Lower lobe of right lung (tissue), 2 donors: ENCODE measurements at places on chromosomes 12 and 14. TPM values are rescaled to one million over a fixed set of nuclear protein-coding genes. Genes with fewer than 3 reads are reported as not detected.

The MYF6 gene
- not detected for total RNA-seq

The CMKLR1 gene
- total RNA-seq: 25.6 TPM

The KLRC3 gene
- total RNA-seq: not detected

The HOXC5 gene
- not detected for total RNA-seq

The PRB4 gene
- total RNA-seq: not detected

The ANKRD33 gene
- total RNA-seq: not detected

The BEGAIN gene
- 1.3 TPM for total RNA-seq

The LPAR5 gene
- 3.8 TPM for total RNA-seq

The CELA1 gene
- not detected for total RNA-seq

The TAS2R10 gene
- total RNA-seq: 0.35 TPM

The GZMH gene
- total RNA-seq: 7.5 TPM

The CTSG gene
- total RNA-seq: 12.2 TPM

The OTX2 gene
- total RNA-seq: not detected

The TEDC1 gene
- 10.6 TPM for total RNA-seq

The ADAMTS20 gene
- total RNA-seq: not detected

The NPFF gene
- not detected for total RNA-seq
